ENCODE measurements at places on chromosomes 3 and 15. TPM values are rescaled to one million over a fixed set of nuclear protein-coding genes. Genes with fewer than 3 reads are reported as not detected.

PEX5L gene
- total RNA-seq: not detected

LINGO1 gene
- total RNA-seq: 0.44 TPM

PRSS50 gene
- total RNA-seq: not detected

MAGEL2 gene
- total RNA-seq: not detected

- peak; percentile 30 for DNase-seq
These were observed 16.5 kb downstream of the MYH15 start for GRCh38 chr3:108493862-108494261.

DNA sequence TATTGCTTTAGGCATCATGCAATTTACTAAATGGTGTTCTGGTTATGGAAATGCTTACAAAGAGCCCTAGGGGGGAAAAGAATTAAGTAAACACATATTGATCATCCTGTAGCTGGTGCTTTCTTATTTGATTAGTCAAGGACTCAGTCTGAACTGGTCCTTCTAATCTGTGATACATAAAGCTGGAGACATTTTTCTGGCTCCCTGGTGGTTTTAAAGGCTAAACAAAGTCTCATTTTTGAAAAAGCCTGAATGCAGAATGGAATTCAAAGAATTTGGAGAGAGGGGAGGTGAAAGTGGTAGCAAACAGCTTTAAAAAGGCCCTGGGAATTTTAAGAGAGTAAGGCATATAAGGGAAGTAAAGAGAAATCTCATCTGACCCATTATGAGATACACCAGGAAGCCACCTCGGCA, 149.7 kb downstream of the RBMS3 start:
- no peak for DNase-seq

- no peak for DNase-seq
These were observed 594.0 kb upstream of the CCDC54 start for GRCh38 chr3:106783231-106783630.

GRCh38 chr3:18556001-18556408, 130.9 kb upstream of the SATB1 start:
- no peak for DNase-seq

DNA sequence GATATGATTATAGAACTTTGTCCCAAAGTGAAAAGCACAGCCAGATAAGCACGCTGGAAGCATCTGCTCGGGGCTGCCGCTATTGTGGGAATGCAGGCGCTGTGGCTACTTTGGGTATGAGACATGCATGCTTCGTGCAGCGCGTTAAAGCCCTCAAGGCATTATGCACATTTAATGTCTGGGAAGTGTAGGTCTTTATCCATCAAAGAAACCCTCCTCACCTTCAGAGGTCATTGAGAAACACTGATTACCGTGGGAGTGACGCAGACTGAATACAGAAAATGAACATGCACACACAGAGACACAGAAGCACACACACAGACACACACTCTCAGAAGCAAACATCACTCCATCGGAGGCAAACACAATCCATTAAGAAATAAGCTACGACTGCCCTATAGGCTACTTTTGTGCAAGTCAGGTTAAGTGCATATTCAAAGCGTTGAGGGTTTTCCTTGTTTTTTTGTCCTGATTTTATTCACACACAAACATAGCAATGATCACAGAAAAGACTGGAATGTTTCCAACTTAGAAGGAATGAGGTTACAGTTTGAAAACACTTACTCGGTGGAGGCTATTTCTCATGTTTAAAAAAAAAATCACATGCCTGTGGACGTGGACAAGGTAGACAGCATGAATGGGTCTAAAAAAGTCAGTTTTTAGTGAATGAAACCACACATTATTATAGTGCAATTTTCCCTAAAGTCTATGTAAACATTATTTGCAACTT, 68.5 kb downstream of the PLCH1 start:
- peak; percentile 50 for DNase-seq

GRCh38 chr3:191958980-191959671, 498.2 kb downstream of the PYDC2 start:
- no peak for DNase-seq

- DNase-seq: no peak
These were observed 489.7 kb downstream of the MAGI1 start for GRCh38 chr3:65548848-65549625.

DNA sequence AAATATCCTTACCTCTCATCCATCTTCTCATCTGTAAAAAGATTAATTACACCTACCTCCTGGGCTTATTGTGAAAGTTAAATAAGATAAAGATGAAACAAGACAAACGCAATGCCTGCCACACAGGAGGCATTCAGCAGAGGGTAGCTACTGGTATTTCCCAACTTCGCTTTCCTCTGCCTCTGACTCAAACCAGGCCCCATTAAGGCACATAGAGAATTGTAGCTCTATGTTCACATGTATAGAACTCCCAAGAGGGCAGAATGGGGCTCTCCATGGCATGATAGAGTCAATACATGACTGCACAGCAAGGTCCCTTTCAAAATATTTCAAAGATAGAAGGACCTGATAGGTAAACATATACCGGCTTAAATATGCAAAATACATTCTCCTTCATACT, 1.4 kb downstream of the LYSMD2 start:
- DNase-seq: no peak

DNA sequence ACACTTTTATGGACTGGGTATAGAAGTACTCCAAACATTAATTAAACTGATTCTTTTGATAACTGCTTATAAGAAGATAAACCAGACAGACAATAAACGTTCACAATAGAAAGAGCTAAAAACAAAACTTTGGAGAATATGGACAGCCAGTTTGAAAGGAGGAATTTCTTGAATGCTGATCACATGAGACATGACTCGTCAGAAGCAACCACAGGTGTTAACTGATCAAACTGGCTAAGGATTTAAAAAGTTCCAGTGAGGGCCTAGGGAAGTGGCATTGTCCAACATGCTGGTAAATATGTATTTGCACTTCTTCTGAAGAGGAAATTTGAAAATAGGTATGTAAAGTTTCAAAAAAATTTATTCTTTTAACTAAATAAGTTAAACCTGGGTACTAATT, 29.4 kb upstream of the AP3B2 start:
- no peak for DNase-seq

GRCh38 chr15:91385311-91385710, 285.3 kb downstream of the SV2B start:
- DNase-seq: peak; percentile 59

DNA sequence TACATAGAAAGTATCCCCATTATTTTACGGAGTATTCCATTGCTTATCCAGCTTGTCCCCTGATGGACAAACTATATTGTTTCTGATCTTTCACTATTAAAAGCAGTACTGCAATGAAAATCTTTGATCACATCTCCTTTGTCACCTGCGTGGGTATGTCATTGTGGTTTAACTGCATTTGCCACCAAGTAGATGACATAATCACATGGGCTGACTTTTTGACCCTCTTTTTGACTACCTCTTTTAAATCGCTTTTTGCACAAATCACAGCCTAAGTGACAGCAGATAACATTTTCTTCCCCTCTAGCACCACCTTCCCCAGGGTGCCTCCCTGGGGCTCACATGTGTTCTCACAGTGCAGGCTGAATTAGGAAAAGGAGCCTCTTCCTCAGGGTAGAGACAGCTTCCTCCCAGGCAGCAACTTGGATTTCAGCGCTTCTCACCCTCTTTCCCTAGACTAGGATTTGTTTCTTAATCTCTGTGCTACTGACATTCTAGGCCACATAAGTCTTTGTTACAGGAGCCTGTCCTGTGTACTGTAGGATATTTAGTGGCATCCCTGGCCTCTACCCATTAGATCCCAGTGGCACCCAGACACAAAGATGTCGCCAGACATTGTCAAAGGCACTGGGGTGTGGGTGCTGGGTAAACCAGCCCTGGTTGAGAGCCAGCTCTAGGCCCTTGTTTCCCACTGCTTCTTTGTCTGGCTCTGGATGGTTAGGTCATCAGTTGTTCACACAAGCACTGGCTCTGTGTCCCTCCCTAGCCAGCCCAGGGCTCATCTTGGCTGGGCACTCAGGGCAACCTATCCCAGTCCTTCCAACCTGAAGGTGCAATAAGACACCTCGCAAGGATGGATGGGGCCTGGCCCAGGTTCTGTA, 1.3 kb upstream of the RBP1 start:
- no peak for DNase-seq

- DNase-seq: peak; percentile 43
These were observed 127.8 kb downstream of the HCN4 start for GRCh38 chr15:73240866-73241499.

DNA sequence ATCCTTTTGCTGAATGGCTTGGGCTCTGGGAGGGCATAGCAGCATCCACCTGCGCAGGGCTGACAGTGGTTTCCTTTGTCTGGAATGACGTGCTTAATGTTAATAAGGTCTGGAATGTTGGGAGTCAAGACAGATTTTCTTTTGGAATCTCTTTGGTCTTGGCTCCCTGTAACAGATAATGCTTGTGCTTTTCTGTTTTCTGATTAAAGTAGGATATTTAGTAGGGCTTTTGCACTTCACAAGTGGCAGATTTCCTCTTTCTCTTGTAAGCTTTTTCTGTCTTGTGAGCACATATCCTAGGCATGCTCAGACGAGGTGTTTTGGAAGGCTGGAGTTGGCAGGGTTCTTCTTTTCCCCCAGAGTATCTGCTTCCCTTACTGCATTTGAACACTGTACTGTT, 189.6 kb downstream of the GHSR start:
- no peak for DNase-seq

GRCh38 chr15:63052961-63053698, 10.6 kb downstream of the TPM1 start:
- peak; percentile 30 for DNase-seq
